ENCODE measurements at places on chromosomes 1 and 21.
A peak's percentile ranks its signal among the peaks of the same experiment; 100 is the strongest.

GRCh38 chr1:154621875-154622274 lies 13.9 kb upstream of the ADAR start:
- DNase-seq: no peak

- DNase-seq: no peak
These were observed 118.7 kb upstream of the KIF26B start for GRCh38 chr1:245036102-245036501.

GRCh38 chr1:74731399-74732052 lies 1.3 kb downstream of the CRYZ start:
- DNase-seq: no peak

DNA sequence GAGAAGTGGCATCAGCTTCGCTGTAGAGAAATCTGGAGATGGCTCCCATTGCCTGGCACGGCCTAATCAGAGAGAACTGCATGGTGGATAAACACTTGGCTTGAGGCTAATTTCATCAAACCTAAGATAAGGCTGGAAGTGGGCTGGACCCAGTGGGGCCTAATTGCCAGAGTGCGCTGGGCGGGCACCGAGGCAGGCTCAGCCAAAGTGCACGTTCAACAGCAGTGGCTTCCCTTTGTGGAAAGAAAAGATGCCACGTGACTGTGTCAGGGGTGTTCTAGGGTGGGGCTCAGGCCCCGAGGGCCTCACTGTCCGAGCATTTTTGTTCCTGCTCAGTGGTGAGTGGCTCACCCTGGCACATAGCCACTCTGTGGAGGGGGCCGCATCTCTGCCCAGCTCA lies 5.8 kb downstream of the PLCH2 start:
- DNase-seq: no peak

DNA sequence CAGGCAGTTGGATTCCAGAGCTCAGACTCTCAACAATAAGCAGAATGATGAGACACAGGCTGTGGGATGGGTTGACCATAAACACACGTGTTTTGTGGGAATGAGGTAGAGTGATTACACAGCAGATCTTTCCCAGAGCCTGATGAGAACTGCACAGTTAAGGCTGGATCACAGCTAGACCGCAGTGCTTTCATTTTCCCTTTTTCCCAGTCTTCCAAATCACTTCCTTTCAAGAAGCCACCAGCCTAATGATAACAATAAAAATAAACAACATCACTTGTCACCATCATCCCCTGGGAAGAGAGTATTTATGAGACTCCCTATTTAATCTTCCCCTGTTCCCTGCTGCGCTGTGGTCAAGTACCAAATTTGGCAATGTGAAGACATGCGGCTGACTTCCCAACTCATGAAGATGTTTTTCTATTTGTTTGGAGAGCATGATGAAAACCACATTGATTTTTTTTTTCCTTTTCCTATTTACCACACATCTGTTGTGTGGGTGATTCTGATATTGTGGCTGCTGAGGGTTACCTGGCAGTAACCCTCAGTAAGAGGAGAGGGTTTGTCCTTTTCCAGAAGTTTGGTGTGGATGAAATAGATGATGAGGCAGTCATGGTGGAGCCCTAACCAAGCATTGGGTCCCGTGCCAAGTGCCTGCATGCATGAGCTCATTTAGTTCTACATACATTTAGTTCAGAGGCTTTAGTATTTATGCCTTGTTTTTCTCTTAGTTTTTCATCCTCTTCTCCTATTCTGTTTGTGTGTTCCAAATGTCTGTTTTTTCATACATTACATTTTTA lies 248.9 kb upstream of the HOOK1 start:
- DNase-seq: no peak

DNA sequence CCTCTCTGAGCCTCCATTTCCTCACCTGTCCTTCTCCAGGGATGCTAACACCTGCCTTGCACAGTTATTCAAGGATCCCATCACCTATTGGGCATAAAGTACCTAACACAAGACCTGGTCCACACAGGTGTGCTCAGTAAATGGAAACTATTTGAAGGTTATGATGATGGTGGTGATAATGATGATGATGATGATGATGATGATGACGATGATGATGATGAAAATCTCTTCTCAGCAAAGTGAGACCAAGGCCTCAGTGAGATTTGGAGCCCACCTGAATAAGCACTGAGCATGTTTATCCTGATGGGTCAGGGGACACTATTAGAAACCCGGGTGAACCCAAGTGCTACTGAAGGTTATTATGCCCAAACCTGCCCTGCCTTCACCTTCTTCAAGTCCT lies 100.7 kb downstream of the DMRTA2 start:
- DNase-seq: no peak

DNA sequence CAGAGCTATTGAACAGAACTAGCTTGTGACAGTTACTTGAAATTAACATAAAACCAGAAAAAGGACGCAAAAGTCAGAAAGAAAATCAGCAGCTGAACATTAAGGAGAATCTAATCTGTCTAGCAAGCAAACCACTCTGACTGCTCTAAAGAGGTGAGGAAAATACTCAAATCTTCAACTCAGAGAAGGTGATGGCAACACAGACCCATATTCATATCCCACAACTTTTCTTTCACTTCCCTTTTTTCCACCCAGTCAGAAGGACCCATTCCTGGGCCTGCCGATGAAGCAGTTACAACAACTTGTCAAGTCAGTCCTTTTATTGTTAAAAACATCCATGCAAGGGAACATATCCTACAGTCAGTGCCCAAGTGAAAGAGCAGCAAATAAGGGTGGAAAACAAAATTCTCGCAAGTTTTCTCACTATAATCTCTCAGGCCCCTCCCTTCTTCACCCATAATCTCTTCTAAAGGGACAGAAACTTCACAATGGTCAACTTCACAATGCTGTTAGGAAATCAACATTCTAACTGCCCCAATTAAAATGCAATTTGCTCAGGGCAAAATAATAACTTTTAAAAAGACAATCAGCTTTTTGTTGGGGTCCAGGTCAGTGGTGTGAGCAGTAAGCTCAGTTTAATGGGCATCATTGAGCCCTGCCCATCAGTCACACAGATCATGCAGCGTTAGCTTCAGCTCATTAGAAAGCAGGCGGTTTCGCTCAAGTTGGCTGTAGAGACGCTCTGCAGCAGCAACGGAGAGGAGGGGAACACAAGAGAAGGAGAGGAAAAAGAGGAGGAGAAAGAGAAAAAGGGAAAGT lies 3.6 kb upstream of the NUP210L start:
- DNase-seq: no peak

GRCh38 chr1:46099215-46099614 lies 33.2 kb downstream of the PIK3R3 start:
- no peak for DNase-seq

DNA sequence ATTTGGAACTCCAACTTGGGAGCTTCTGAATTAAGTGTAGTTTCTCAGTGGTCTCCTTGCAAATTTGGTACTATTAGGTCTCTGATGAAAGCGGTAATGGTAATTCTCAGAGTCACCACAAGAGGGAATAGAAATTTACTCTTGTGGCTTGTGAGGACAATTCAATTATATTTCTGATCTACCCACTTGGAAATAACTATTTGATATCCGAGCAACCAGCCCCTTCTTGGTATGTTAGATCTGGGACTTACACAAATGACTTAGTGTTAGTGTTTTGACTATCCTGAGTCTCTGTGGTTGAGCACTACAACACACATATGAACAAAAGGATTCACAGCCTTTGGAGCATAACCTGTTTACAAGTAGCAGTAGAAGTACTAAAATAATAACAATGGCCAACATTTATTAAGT lies 68.1 kb downstream of the RPS6KA1 start:
- peak; percentile 60 for DNase-seq

- no peak for DNase-seq
These were observed 36.8 kb upstream of the RUNX3 start for GRCh38 chr1:24966724-24967346.

DNA sequence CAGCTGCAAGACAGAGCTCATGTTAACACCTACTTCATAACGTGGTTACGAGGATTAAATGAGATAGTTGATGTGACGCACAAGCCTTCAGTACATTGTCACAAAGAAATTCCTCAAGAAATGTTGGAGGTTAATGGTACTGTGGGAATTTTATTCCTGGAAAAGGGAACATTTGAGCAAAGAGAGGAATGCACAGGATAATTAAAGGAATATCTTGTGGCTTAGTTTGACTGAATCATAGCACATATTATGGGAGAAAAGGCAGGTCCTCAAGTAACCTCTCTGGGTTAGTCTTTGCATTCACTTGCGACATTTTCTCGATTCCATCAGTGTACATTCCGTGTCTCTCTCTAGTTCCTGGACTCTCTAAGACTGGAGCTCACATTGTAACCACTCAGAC lies 300.2 kb upstream of the DUSP10 start:
- DNase-seq: no peak

DNA sequence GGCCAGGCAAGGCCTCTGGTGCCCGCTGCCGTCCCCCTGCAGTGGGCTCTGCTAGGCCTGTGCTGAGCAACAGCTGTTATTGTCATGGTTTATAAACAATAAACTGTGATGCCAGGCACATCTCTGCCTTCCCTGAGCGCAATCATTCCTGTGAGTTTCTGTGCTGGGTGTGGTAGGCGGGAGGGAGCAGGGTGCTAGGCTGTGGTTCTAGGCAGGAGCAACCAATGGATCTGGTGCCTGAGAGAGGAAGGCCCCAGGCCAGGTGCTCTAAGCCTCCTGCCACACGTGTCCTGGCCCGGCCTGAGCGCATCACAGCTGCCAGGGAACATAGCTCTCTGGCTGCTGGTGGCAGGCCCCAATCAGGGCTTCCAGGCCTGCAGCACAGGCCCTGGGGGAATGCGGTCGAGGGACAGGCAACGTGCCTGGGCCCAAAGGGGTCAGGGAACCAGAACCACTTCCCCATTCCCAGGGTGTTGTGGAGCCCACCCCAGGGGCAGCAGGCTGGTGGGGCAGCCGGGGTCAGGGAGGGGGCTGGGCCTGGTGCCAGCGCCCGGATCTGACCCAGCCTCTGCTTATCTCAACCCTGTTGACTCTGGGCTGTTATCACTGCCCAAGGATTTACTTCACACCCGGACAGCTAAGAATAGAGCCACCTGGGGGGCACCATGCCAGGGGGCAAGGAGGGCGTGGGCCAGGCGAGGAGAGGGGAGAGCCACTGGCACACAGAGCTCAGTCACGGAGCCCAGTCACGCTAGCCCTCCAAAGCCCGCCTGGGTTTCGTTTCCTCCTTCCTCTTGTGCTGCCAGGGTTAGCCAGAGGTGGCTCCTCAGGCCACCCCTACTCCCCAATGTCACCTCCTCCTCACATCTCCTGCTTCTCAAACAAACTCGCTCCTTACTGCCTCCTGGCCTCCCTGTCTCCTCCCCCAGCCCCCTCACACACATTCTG lies 11.5 kb downstream of the TRIM46 start:
- no peak for DNase-seq

DNA sequence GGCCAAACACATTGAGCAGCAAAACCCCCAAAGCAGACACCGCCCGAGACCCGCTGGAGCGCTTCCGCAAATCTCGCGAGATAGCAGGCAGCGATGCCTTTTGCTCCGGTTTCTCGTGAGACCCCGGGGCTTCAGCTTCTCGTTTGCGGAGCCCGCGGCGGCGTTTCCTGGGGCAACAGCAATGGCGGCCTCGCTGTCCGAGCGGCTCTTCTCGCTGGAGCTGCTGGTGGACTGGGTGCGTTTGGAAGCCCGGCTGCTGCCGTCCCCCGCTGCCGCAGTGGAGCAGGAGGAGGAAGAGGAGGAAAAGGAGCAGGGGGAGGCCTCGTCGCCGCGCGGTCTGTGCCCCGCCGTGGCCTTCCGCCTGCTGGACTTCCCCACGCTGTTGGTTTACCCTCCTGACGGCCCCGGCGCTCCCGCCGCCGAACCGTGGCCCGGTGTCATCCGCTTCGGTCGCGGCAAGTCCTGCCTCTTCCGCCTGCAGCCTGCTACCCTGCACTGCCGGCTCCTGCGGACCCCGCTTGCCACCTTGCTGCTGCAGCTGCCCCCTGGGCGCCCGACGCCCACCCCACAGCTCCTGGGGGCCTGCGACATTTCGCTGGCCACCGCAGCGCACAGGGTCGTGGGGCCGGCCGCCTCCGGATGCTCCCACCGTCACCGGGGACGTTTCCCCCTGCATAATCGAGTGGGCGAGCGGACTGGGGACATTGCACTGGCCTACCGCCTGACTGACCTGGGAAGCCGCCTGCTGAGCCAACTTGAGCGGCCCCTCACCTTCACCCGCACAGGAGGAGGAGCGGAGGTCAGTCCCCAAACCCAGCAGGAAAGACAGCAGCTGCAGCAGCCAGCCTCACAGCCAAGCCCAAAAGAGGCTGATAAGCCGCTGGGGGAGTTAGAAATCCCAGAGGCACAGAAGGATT lies at the start of gene MAP10:
Gene MAP10, plus strand, starts transcription at position 148 of the 917 bp plus-strand sequence. Its CDS starts 34 bp downstream, at position 182.
- DNase-seq: peak; percentile 33

DNA sequence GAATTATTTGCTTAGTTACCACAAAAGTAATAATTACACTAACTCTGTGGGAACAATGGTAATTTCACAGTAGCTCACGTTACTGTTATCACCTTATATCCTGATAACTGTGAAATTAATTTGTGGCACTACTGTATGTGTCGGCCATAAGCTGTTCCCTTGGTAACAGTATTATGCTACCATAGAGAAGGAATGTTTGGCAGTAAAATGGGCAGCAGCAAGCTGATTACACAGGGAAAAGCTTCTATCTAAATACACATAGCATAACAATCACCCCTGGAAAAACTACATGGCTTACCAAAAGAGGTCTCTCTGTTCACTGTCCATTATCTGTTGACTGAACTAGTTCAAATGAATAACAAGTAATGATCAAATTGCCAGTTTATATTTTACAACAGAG lies 124.1 kb downstream of the DPYD start:
- DNase-seq: peak; percentile 46

GRCh38 chr1:75130865-75131564 lies 3.2 kb upstream of the LHX8 start:
- no peak for DNase-seq

DNA sequence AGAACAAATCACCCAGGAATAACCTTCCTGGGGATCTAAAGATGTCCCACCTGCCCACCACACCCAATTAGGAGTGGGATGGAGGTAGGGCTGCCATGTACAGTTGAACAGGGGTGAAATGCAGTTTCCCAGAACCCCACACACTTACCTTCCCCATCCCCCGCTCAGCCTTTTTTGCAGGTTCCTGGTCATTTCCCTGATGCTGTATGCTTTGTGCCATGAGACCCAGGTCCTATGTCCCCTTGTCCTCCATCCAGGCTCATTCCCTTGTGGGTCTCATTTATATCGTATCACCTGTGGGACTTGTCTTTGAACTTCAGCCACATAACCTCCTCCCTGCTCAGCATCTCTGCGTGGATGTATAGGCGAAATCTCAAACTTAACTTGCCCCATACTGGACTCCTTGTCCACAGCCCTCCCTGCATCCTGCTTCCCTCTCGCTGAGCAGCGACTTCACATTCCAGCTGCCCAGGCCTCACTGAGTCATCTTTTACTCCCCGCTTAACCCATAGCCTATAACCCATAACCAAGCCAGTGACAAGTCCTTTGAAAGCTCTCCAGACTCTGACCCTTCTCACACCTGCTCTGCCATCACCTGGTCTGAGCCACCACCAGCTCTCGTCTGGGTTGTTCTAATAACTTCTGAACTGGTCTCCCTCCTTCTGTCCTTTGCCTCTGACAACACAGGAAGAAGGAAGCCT lies 4.7 kb downstream of the LDLRAD2 start:
- no peak for DNase-seq

- DNase-seq: no peak
These were observed 9.3 kb downstream of the AHCYL1 start for GRCh38 chr1:109993885-109994284.

DNA sequence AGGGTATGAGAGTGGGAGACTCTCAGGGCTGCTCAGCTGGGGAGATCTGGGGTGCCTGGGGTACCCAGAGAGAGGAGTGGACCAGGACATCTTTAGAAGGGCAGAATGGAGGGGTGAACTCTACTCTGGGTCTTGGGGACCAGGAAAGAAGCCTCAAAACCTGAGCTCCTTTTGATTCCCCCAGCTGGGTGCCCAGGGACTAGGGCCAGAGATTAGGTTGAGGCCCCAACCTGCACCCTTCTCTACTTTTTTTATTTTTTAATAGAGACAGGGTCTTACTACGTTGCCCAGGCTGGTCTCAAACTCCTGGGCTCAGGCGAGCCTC lies 1.9 kb downstream of the PDZK1IP1 start:
- no peak for DNase-seq

Data from NCI-H2029 treated with DMSO at 0.1 percent for 48 hours (cell line).